CD4-positive, alpha-beta T cell treated with Interleukin-10 for 1 hour (primary cell): ENCODE measurements at places on chromosomes 6 and 20.

DNA sequence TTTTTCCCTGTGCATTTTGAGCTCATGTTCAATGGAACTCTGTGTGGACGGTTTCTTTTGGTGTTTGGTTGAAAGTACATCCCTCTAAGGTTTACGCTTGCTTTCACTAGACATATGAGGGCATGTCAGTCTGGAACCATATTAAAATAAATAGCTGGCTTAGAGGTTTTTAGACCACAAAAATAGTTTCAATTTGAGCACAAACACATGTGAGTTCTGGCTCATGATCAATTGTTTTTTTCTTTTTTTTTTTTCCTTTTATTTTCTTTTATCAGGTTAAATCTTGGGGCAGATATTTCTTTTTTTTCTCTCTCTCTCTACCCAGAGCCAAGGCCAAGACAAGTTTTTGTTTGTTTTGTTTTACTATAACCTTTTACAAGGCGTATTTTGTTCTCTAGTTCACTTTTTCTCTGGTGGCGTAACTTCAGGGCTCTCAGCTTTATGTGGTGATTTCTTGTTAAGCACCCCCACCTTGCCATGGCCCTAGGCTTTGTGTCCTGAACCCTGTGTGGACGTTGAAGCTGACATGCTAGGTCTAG, 92.9 kb downstream of the SHLD1 start:
- peak; percentile 60 for DNase-seq

DNA sequence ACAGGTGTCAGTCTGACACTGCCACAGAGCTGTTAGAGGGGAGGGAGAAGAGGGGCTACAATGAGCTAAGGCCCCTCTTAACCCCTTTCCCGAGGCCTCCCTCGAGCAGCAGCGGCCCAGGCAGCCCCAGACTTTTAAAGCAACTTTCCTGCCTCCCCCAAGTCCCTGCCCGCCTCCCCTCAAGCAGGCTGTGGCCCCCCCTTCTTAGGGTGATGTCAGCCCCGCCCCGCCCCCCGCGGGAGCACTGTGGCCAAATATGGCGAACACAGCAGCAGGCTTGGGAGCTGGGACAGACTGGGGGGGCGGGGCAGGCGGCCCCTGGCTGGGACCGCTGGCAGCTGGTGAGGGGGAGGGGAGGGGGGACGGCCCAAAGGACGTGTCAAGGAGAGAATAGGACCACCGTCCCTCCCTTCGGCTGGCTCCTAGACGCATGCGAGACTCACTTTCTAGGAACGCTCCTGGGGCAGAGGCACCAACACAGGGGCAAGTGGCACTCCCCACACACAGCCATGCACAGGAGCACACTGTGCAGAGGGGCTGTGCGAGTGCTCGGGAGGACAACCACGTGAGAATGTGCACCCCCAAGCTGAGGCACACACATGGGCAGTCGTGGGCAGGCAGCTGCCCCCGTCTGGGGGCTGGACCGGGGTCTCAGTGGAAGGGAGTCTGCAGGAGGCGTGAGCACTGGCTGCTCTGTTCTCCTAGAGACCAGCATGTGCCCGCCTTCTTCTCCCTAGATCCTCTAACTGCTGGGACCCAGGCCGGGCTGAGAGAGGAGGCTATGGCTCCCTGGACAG, 6.7 kb downstream of the TEAD3 start:
- DNase-seq = no peak

DNA sequence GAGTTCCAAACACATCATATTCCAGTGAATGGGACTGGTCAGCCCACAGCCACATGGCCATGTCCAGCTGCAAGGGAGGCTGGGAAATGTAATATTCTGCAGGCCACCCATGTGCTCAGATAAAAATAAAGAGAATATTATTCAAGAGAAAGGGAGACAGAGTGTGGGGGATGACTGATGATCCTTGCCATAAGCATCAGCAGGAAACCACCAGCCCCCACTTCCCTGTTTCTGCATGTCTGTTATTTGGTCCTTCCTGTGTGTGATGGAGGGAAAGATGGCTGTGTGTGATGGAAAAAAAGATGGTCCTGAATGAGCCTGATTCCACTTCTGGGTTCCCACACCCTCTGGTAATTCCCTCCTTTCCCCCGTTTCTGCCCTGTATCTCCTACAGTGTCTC, 13.1 kb upstream of the RSPO4 start:
- no peak for DNase-seq

DNA sequence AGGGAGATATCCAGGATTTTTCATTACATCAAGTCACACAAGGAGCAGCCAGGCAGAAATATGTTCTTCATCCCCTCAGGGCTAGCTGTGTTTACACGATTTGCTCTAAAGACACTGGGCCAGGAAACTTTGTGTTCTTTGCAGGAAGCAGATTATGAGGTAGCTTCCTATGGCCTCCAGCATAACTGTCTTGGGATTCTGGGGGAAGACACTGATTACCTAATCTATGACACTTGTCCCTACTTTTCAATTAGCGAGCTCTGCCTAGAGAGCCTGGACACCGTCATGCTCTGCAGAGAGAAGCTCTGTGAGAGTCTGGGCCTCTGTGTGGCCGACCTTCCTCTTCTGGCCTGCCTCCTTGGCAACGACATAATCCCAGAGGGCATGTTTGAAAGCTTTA, 11.2 kb downstream of the FAM120B start:
- DNase-seq = no peak

- peak; percentile 2 for DNase-seq
Measured at GRCh38 chr20:58693226-58694006, 816 bp downstream of the NPEPL1 start.

DNA sequence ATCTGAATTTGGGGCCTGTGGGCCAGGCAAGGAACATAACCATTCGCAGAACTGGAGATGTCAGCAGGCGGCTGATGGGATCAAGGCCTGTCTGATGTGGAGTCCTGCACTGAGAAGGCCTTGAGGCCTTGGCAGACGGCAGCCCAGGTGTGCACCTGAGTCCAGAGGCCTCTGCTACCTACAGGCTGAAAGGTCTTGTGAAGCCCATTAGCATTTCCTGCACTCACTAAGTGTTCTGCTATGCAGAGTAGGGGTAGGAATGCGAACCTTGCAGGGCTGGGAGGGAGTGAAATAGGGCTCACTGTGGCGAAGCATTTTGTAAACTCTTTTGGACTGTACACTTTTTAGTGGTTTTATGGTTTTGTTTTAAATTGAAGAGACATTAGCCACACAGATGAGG, 48.3 kb upstream of the RNF24 start:
- DNase-seq = no peak

GRCh38 chr6:161602359-161602758, 328.5 kb upstream of the AGPAT4 start:
- DNase-seq = no peak
